ENCODE measurements at places on chromosomes 1 and 21.

GRCh38 chr1:67496329-67496728 lies 66.1 kb upstream of the SERBP1 start:
- no peak for DNase-seq

- DNase-seq: no peak
Measured at GRCh38 chr1:217495249-217495648, 135.6 kb downstream of the GPATCH2 start.

- DNase-seq: no peak
Measured at GRCh38 chr1:184025242-184025675, 12.3 kb downstream of the COLGALT2 start.

DNA sequence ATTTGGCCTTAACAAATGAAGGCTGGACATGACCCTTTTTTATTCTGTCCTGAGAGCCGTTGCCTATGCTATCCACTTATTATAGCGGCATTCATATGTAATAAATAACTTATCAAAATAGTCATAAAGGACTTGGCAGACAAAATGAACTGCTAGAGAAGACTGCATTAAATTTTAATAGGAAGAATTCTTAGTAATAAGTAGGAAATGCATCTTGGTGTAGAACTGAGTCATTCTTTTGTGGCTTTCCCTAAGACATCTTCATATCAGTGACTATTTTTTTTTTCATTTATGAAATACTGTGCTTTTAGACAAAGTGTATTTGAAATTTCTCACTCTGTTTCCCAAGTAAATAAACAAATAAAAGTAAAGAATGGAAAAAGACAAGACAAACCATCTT lies 45.6 kb downstream of the PBX1 start:
- no peak for DNase-seq

GRCh38 chr1:113439277-113439670 lies 49.0 kb downstream of the MAGI3 start:
- peak; percentile 19 for DNase-seq

DNA sequence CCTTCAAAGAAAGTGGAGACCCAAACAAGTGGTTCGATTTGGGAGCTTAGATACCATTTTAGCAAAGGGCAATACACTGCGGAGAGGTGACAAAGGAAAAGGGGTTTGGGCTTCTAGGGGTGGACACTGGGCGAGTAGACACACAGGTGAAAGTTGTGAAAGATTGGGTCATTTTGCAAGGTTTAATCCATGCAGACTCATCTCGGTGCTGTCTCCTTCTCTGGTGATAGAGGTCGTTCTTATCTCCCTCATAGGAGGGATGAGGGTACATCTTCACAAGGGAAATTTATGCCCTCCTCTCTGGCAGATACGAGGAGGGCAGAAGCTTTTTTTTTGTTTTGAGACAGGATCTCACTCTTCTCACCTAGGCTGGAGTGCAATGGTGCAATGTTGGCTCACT lies 6.4 kb upstream of the IGSF5 start:
- DNase-seq: no peak

DNA sequence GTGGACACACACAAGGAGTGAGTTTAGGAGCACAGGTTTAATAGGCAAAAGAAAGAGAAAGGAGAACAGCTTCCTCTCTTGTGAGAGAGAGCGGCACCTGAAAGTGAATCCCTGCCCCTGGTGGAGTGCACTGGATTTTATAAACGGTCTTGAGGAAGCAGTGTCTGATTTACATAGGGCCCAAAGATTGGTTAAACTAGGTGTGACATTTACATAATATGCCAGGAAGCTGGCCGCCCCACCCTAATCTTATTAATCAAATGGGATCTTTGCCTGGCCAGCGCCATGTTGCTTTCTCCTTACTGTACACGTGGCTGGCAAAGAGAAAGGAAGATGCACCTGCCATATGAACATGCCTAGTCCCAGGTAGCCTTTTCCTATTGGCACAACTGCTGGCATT lies 38.7 kb downstream of the CFH start:
- no peak for DNase-seq
